ENCODE measurements at places on chromosomes 16 and 17. TPM values are rescaled to one million over a fixed set of nuclear protein-coding genes. Genes with fewer than 3 reads are reported as not detected.

- DNase-seq = peak; percentile 29
These were observed 29.5 kb downstream of the PSME3IP1 start for GRCh38 chr16:57156351-57156703.

DNA sequence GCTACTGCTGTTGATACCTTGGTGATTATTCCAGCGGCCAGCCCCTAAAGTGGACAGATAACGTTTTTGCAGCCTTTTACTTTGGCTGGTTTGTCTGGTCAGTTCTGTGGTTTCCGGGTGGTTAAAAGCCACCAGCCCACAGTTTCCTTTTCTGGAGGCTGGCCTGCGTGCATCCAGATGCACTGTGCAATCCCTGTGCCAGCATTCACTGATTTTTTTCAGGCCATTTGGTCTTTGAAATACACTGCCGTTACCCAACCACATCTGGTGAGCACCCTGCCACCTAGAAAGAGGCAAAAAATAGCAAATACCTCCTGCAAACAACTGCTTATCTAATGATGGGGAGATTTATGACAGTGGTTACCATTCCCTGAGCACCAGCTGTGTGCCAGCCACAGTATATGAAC lies 797 bp downstream of the NUDT7 start:
- DNase-seq = no peak

DNA sequence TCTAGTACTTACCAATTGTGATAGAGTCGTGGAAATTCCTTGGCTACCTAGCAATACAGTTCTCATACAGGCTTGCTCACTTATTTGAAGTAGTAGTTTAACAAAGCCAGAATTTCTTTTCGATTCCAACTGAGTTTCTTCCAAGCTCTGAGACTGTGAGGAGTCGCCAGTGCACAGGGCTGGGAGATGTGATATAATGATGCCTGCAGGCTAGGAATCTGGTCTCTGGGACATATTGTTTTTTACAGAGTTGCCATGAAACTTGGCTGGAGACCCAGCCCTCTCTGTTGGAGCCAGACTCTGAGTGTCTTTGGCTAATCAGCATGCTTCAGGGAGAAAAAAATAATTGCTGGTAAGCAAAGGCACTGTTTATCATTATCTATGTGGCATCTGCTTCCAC lies 698.8 kb upstream of the GOT2 start:
- no peak for DNase-seq

ADAP2 gene
- polyA plus RNA-seq = 4.9 TPM

DNA sequence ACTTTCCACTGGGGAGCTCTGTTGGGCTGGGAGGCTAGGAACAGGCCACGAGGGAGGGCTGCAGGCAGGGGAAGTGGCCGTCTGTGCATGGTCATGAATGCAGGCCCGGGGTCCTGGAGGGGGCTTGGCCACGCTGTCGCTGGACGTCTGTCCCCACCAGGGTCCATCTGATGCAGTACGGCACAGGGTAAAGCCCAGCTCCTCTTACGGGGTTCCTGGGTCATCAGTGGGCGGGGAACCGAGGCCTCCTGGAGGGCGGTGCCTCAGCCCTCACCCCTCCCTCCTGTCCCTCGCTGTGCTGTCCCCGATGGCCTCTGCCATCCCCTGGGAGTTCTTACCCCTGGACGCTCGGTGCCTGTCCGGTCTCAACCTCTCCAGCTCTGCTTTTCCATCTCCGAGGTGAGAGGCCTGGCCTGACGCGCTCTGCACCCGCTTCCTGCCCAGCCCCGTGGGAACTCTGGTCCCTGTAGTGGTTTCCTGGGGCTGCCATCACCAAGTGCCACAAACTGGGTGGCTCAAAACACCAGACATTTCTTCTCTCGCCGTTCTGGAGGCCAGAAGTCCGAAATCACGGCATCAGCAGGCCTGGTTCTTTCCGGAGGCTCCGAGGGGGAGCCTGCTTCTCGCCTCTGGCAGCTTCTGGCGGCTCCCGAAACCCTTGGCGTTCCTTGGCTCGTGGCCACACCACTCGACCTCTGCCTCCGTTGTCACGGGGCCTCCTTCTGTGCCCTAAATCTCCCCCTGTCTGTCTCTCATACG lies 182.8 kb downstream of the SEC14L1 start:
- no peak for DNase-seq

DNA sequence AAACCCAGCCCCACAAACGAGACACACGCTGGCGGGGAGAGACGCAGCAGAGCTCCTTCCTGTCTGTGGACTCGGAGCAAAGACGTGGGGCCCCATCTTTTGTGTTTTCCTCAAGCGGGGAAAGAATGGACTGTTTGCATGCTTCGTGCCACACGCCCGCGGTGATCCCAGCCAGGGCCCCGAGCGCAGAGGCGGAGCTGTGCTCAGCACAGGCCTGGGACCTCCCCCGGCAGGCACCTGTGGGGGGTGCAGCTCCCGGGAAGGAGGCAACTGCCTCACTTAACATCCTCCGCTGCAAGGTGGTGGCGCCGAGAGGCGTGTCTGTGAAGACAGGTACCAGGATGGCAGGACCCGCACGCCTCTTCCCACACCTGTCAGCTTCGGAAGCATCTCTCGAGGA lies 19.1 kb downstream of the TRARG1 start:
- DNase-seq = no peak

- no peak for DNase-seq
These were observed 49.6 kb downstream of the ANKFY1 start for GRCh38 chr17:4214157-4214556.

MRPL27 gene
- polyA plus RNA-seq = 71.8 TPM

NPIPA8 gene
- 0.21 TPM for polyA plus RNA-seq

CTF1 gene
- polyA plus RNA-seq = 4.0 TPM
